ENCODE measurements at places on chromosomes 6 and 20.

- DNase-seq: no peak
These were observed 30.0 kb upstream of the FBXL4 start for GRCh38 chr6:98977671-98978292.

DNA sequence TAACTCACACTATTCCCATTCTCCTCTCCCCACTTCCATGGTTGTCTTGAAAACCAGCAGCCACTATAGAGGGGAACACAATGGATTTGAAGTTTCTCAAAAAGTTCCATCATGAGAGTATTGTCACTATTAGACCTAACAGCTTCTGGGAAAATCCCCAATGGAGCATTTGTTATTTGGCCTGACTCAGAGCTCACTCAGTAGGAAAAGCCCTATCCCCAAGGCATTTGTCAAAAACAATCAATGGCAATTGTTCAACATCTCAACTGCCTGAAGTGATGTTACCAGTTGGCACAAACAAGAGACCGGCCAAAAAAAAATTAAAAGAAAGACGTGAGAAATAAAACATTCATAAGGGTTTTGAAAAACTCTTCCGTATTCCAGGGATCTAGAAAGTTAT is 98.8 kb downstream of the MYLK4 start:
- no peak for DNase-seq

- no peak for DNase-seq
These were observed 123.0 kb downstream of the BANF2 start for GRCh38 chr20:17822540-17823408.

DNA sequence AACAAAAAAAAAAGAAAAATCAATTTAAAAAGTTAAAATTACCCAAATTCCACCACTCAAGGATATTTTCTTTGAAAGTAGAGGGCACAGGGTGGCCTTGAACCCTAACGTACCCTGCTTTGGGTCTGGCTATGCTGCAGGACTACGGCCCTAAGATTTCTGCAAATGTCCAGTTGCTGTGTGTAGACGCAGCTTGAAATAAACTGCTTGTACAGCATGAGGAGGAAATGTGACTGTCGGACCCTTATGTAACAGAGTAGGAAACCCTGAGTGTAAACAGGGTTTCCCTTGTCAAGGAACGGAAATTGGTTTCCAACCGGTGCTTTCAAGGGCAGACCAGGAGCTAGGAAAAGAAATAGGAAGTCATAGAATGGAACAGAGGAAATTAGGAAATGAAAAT is 60.7 kb upstream of the SHLD1 start:
- no peak for DNase-seq

- peak; percentile 68 for DNase-seq
These were observed 8.1 kb upstream of the ATXN1 start for GRCh38 chr6:16769131-16769985.

- no peak for DNase-seq
These were observed 163.2 kb upstream of the TSHZ2 start for GRCh38 chr20:52809003-52809402.

GRCh38 chr6:33851959-33852358 is 48.2 kb upstream of the MLN start:
- DNase-seq: no peak

GRCh38 chr20:9592419-9592818 is 78.0 kb downstream of the LAMP5 start:
- DNase-seq: no peak

GRCh38 chr6:42279144-42279781 is 61.6 kb upstream of the MRPS10 start:
- no peak for DNase-seq

- no peak for DNase-seq
These were observed 899.4 kb upstream of the FLRT3 start for GRCh38 chr20:15236812-15237211.

DNA sequence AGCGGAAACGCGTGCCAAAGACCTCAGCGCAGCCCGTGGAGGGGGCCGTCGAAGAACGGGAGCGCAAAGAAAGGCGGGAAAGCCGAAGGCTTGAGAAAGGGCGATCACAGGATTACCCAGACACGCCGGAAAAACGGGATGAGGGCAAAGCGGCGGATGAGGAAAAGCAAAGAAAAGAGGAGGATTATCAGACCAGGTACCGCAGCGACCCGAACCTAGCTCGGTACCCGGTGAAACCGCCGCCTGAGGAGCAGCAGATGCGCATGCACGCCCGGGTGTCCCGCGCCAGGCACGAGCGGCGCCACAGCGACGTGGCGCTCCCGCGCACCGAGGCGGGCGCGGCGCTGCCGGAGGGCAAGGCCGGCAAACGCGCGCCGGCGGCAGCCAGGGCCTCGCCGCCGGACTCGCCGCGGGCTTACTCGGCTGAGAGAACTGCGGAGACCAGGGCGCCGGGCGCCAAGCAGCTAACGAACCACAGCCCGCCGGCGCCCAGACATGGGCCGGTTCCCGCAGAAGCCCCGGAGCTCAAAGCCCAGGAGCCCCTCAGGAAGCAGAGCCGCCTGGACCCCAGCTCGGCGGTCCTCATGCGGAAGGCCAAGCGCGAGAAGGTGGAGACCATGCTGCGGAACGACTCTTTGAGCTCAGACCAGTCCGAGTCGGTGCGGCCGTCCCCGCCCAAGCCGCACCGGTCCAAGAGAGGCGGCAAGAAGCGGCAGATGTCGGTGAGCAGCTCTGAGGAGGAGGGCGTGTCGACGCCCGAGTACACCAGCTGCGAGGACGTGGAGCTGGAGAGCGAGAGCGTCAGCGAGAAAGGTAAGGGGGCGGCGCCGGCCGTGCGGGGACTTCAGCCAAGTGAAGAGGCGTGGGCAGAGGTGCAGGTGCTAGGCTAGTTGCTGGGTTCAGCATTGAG is 296.2 kb downstream of the RIMS1 start:
- no peak for DNase-seq

- DNase-seq: no peak
These were observed 116.3 kb upstream of the TCF21 start for GRCh38 chr6:133772567-133772966.

- DNase-seq: no peak
These were observed 453.3 kb downstream of the RFPL4B start for GRCh38 chr6:112800439-112800838.

GRCh38 chr6:44203955-44204354 is 12.8 kb upstream of the MYMX start:
- DNase-seq: no peak

GRCh38 chr6:31525932-31526591 is 2.7 kb upstream of the MCCD1 start:
- no peak for DNase-seq

DNA sequence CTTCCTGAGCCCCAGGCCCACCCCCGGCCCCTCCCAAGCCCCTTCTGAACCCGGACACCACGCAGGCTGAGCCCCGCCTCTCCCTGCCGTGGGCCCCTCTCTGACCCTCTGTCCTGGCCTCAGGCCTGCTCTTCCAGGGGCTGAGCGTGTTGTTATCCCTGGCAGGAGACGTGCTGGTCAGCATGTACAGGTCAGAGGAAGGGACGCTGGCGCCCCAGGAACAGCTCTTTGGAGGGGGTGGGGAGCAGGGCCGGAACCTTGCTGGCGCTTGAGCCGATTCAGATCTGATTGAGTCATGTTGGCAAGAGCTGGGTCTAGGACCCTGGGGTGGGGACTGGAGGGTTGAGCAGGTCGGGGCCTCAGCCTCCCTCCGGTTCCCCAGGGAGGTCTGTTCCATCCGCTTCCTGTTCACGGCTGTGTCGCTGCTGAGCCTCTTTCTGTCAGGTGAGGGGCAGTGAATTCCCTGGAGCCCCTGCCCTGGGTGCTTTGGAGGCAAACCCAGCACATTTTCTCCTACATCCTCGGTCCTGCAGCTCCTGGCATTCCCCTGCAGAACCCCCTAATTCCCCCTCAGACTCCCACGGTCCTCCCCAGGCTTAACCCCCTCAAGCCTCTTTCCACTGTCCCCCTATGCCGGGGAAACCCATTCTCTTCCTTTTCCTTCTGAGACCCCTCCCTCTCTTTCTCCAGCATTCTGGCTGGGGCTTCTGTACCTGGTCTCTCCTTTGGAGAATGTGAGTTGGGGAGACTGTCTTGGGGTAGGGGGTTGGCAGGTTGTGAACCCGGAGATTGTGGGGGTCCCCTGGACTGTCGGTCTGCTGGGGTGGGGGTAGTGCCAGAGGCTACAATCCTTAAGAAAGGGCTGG is 2.0 kb downstream of the SPAG4 start:
- no peak for DNase-seq

GRCh38 chr6:82257088-82257774 is 9.7 kb upstream of the IBTK start:
- no peak for DNase-seq

- no peak for DNase-seq
These were observed 132.2 kb downstream of the DHX35 start for GRCh38 chr20:39094391-39094790.

DNA sequence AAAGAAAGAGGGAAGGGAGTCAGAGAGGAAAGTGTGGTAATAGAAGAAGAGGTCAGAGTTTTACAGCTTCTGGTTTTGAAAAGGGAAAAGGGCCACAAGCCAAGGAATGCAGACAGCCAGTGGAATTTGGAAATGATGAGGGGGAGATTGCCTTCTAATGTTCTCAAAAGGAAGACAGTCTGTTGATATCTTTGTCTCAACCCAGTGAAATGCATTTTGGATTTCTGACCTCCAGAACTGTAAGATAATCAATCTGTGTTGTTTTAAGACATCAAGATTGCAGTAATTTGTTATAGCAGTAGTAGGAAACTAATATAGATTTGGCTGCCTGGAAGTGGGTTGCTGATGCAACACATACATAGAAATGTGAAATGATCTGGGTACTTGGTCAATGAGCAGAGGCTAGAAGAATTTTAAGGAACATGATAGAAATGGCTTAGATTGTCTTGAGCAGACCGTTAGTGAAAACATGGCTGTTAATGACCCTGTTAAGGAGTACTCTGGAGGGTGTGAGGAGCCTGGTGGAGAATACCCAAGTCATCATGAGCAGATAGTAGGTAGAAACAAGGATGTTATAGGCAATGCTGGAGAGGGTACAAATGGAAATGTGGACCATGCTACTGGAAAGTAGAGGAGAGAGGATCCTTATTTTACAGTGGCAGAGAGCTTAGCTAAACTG is 255.8 kb upstream of the RAB32 start:
- DNase-seq: no peak

DNA sequence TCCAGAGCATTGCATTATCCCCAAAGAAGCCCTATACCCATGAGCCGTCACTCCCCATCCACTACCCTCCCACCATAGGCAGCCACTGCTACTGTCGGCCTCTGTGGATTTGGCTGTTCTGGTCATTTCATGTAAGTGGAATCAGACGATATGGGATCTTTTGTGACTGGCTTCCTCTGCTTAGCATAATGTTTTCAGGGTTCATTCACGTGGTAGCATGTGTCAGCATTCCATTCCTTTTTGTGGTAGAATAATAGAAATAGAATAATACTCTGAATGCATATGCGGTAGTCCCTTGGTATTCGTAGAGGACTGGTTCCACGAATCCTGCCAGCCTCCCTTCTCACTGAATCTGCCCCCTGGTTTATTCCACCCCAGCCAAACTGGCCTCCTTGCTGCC is 402.6 kb upstream of the SULF2 start:
- DNase-seq: no peak

DNA sequence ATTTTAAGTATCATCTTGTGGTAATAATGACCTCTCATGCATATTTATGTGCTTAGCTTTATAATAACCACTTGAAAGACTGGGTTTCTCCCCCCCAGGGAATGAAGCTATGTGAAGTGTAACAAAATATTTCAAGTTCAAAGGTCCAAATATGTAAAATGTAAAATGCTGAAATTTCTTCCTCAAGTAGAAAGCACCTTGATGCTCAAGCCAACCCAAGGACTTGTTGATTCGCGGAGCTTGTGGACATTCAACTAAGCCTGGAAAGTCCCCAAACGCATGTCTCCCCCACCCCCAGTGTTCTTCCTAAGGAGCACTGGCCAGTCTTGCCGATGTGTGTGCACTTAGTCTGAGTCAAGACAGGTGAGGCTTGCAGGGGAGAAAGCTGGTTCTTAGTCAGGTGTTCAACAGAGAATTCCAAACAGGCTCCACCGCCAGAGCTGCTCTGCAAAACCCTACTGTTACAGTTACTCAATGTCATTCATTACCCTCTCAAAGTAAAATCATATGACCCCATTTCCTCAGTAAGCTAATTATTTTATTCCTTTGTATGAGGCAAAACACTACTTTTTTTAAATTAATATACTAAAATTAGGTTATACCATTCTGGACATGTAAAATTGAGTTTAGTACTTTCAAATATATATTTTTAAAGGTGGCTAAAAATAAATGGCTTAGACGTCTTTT is 46.9 kb upstream of the QKI start:
- DNase-seq: no peak

- DNase-seq: no peak
These were observed 52.8 kb downstream of the MYLIP start for GRCh38 chr6:16181439-16182297.

DNA sequence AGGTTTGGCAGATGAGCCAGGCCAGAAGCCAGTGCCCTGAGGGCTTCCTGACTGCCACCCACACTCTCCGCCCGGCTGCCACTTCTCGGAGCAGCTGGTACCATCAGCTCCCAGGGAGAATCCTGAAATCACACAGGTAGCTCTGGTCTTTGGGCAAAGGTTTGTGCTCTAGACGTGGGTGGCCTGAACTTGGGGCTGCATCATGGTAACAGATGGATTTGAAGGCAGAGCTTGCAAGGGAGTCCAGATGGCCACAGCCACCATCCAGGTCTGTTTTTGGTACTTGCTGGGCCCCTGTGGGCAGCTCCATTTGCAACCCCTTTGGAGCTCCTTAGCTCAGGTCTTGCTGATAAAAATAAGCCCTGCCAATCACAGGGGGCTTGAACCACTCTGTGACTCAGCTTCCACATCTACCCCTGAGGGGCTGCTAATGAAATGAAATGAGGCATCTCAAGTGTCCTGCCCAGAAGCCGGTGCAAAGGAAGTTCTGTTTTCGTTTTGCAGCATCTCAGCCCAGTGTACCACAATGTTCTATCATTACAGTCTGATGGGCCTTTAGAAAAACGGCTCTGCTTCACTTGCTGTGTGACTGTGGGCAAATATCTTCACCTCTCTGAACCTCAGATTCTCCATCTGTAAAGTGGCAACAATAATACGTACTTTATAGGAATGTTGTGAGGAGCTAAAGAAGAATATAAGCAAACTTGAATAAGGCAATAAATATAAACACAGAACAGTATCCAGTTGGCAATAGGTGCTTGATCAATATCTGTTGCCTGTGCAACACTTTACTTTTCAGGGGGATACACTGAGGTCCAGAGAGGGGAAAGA is 25.1 kb upstream of the CDH22 start:
- DNase-seq: no peak

DNA sequence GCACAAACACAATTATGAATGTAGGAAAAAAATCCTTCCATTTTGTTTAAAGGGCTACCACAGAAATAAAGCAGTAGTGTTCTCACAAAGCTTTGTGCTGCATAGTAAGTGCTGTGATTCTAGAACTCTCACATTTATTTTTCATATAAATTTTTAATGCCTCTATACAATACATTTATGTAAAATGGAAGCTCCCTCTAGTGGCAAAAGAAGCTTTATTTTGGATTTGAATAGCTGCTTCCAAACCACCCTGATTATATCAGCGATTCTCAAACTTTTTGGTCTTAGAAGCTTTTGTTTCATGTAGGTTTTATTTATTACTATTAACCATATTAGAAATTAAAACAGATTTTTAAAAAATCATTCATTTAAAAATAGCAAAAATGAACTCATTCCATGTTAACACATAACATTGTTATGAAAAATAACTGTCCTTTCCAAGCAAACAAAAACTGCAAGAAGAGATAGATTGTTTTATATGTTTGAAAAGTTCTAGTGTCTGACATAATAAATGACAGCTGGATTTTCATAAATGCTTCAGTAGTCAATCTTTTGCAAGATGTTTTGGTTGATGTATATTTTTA is 38.4 kb downstream of the HS3ST5 start:
- DNase-seq: no peak

- no peak for DNase-seq
These were observed 214.6 kb upstream of the CNR1 start for GRCh38 chr6:88380618-88381288.

All from stimulated activated CD8-positive, alpha-beta memory T cell treated with anti-CD3 and anti-CD28 coated beads, Interleukin-15, amount 100 ng/mL, for 4 hours (primary cell).